SK-N-SH treated with all-trans-retinoic acid at 6 μM for 48 hours (cell line): ENCODE measurements at places on chromosomes 5 and 9.

- ATAC-seq = peak; percentile 43
These were observed 35.9 kb upstream of the GAS1 start for GRCh38 chr9:86983249-86983619.

GRCh38 chr5:32276173-32276853 lies 36.4 kb downstream of the MTMR12 start:
- peak; percentile 76 for ATAC-seq

- no peak for ATAC-seq
These were observed 211.4 kb downstream of the DEPDC1B start for GRCh38 chr5:60488466-60489130.

GRCh38 chr9:70486127-70486526 lies 71.7 kb upstream of the KLF9 start:
- no peak for ATAC-seq

DNA sequence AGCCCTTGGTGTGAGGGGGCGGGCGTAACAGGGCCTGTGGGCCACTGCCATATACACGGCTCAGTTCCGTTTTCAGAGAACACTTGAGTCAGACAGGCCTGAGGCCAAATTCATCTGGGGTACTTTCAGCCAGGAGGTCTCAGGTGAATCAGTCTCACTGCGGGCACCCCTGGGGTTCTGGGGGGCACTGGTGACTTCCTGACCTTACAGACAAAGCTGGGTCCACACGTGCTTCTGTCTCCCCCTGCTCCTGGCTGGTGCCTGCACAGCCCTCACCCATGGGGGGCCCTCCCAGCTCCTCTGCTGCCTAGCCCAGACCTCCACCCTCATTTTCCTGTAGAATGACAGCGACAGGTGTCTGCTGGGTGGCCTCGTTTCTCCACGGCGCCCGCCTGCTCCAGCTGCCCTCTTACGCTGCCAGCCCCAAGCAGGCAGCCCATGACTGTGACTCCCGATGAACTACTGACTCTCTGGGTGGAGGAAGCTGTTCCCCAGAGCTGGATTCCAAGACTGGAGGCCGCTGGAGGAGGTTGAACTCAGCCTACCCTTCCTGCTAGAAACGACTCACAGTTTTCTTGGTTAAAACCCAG lies 374.1 kb upstream of the IRX4 start:
- no peak for ATAC-seq
